Right cardiac atrium (tissue), 5 donors: ENCODE measurements at places on chromosomes 3 and 15. TPM values are rescaled to one million over a fixed set of nuclear protein-coding genes. Genes with fewer than 3 reads are reported as not detected.

GRCh38 chr3:128597900-128598299, 52.7 kb downstream of the RPN1 start:
- DNase-seq: no peak

DNA sequence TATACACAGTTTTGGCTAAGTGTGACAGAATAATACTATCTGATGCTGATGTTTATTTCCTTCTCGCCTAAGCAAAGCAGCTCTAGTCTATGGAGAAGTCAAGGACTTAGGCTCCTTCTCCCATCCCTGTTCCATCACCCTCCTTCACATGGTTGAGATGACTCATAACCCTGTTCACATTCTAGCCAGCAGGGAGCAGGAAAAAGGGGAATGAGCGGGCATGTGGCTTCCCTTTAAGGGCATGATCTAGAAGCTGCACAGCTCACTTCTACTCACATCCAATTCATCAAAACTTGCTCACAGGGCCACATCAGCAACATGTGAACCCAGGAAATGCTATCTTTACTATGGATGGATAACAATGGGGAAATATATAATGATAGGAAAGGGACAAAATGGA, 40.9 kb downstream of the CBLB start:
- DNase-seq: peak; percentile 31

FSIP1 gene
- 0.47 TPM for total RNA-seq

DNA sequence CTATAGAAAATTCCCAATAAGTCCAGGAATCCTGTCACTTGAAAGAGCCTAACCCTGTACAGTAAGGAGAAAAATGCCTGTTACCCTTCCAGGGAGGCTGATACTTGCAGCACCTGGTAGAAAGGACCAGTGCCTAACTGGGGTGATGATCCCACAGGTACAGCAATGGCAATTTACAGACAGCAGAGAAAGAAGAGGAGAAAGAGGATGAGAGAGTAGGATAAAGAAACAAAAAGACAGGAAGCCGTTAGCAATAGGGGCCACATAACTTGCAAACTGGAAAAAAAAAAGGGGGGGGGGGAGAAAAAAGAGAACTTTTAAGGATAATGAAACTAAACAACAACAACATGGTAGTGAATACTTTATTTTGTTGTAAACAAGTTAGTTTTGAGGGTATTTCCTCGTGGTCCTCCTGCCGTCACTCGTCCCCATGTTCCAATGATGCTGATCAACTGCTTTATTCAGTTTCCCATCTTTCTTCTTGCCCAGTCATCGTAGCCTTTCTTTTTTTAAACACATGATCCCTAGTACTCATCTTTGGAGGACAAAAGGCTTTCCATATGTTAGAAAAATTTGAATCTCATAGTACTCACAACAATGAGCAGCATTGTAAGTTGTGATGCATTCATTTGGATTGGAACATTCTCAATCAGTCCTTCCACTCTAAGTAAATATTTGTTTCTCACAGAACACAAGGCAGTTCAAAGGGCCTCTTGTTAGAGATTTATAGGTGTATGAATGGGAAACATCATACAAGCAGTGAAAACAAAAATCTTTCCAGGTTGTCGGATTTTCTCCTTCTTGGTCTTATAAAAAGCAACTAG, 8.6 kb downstream of the TM4SF1 start:
- no peak for DNase-seq
